ENCODE measurements at places on chromosomes 6 and 20. TPM values are rescaled to one million over a fixed set of nuclear protein-coding genes. Genes with fewer than 3 reads are reported as not detected.

- no peak for DNase-seq
Measured at GRCh38 chr6:105302617-105303128, 100.2 kb downstream of the PREP start.

DNA sequence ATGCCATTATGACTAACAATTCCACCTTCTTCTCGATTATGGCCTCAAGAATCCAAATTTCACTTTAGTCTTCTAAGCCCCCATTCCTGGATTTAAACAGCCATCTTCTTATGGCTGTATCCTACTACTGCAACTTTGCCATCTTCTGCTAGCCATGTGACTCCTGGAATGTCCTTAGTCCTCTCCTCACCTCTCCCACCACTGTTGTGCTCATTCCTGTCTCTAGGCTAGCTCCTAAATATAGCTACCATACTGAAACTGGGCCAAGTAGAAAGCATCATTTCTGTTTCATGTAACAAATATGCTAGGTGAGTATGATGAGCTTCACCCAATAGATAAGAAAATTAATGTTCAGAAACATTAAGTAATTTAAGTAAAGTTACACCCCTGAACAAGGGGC lies 313.1 kb downstream of the CLVS2 start:
- no peak for DNase-seq

RTF2 gene
- total RNA-seq, result 76.0 TPM

SASH1 gene
- total RNA-seq, result 20.5 TPM

- no peak for DNase-seq
Measured at GRCh38 chr20:2760952-2761305, 39.5 kb downstream of the CPXM1 start.

IL17A gene
- not detected for total RNA-seq

- DNase-seq, result no peak
Measured at GRCh38 chr6:93389192-93389591, 30.2 kb downstream of the EPHA7 start.

- DNase-seq, result no peak
Measured at GRCh38 chr20:62523473-62524203, 47.8 kb upstream of the GATA5 start.

Measured in cardiac septum (tissue), 1 donor.